Femur (tissue), 1 donor: ENCODE measurements at places on chromosomes 16 and 17.

DNA sequence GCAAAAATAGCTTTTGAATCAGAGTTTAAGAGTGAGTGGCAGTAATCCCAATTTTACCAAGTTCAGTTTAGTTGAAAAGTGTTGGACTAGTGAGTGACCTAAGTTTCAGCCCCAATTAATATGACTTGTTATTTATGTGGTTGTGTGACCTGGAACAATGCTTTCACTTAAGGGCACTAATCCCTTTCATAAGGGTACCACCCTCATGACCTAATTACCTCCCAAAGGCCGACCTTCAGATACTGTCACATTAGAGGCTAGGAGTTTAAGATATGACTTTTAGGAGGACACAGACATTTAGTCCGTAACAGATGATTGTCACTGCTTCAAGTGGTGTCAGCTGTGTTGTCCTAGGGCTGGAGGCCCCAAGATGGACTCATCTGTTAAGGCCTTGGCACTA lies 190.0 kb downstream of the IRX3 start:
- DNase-seq, result no peak

GRCh38 chr17:29667969-29668368 lies 45.3 kb upstream of the CORO6 start:
- DNase-seq, result no peak

GRCh38 chr17:52136166-52136565 lies 22.3 kb downstream of the CA10 start:
- DNase-seq, result no peak

DNA sequence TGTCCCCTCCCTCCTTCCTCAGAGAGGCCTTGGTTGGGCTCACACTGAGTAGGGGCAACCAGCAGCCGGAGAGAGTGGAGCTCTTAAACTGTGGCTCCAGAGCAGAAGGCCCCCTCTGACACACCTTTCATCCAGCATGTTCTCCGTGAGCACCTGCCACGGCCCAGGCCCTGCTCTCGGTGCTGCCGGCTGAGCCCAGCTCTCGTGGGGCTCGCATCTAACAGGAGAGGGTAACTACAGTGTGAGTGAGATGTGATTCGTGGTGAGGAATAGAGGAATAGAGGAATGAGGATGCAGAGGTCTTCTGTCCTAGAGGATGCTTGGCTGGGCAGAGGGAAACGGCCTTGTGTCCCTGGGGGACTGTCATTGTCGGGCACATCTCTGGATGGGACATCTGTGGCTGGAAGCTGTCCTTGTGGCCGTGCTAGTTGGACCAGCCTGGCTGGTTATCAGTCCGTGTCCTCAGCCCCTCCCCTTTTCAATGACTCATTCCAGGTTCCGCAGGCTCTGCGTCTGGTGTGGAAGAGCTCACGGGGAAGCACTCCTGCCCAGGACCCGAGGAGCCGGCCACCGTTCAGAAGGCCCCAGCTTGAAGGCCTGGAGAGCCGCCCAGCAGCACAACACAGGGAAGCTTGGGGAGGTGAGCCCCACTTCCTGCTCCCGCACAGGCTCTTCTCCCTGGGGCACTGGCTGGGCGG lies 11.9 kb upstream of the DNASE1 start:
- no peak for DNase-seq

DNA sequence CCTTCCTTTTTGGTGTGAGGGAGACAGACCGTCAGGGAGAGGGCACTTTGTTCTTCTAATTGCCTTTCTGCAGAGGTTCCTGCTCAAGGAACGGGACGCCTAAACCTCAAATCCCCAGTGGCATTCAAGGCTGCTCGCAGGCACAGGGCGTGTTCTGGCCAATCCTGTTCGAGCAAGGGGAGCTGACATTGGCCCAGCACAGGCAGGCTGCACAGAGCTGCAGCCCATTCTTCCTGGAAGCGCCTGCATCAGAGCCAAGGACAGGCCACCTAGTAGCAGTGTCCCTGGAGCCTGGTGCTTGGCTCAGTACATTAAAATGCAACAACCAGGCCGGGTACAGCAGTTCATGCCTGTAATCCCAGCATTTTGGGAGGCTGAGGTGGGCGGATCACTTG lies 72.2 kb upstream of the CREBBP start:
- peak; percentile 90 for DNase-seq

DNA sequence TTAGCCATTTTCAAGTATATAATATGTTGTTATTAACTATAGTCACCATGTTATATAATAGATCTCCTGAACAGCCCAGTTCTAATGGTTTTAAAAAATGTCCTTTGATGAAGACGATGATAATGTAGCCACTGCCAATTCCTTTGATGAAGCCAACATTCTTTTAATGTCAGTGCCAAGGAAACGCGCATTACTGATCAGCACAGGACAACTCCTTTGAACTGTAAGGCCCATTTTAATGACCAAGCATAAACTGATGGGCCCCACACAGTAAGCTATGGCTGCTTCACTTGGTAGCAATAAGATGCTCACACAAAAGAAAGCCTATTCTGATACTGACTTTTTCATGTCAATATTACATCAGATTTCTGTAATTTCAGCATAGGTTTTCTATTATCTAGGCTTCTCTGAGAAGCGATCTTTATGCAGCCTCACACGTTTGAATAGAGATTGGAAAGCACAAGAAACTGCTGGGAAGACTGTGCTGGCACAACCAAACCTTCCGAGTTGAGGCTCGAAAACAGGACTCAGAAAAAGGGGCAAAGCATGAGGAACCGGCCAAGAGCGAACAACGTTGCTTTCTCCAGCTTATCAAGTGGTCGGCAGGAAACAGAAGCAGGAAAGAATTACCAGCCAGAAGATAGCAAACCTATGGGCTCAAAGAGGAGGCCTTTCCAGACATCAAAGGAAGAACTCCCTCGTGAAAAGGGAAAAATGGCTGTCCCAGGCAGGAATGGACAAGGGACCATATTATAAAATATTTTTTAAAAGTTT lies 19.4 kb downstream of the ERN1 start:
- no peak for DNase-seq

DNA sequence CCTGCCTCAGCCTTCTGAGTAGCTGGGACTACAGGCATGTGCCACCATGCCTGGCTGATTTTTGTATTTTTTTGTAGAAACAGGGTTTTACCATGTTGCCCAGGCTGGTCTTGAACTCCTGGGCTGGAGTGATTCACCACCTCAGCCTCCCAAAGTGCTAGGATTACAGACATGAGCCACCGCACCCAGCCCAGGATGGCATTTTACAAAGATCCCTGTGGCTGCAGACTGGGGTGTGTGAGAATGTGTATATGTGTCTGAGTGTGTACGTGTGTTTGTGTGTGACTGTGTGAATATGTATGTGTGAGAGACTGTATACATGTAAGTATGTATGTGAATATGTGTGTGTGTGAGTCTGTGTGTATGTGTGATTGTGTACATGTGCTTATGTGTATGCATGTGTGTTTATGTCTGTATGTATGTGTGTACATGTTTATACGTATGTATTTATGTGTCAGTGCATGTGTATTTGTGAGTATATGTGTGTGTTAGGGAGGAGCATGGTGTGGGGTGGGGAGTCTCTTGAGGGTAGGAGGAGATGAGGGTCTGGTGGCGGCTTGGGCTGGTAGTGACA lies 17.0 kb downstream of the RPTOR start:
- DNase-seq, result no peak

GRCh38 chr16:86558355-86559193 lies 3.5 kb upstream of the MTHFSD start:
- DNase-seq, result no peak

DNA sequence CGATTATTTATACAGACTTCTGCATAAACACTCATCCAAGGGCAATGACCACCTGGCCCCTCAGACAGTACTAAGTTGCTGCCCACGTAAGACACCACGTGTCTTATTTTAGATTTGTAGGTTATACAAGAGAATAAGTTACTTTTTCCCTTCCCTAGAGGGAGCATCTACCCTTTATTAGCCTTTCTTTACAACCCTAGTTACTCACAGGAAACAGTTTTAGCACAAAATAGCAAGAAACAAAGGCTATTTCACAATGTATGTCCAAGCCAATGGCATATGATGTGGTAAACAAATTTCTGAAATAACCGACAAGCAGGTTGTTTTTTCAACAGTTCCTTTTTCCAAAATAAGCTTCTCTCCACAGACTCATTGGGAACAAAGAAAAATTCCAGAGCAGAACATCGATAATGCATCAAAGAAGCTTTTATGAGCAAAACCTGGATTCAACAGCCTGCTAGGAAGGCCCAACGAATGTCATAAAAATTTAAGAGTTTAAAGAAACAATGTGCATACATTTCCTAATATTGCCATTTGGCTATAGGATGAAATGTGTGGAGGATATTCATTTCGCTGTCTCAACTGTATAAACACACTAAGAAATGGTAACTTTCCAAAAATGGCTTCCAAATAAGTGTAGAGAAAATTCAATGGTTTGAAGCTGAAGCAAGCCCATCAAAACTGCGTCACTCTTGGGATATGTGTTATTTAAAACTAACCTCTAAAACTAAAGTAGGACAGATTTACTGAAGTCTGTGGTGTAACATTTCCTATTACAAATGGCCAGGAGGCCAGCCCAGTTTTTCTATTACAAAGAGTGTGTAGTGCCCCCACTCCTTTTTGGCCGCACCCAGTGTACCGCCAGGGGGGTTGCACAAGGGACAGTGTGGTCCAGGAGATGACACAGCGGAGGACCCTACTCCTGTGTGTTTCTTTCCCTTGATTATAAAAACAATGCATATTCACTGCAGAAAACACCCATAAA lies 50.4 kb upstream of the ERN1 start:
- peak; percentile 38 for DNase-seq

DNA sequence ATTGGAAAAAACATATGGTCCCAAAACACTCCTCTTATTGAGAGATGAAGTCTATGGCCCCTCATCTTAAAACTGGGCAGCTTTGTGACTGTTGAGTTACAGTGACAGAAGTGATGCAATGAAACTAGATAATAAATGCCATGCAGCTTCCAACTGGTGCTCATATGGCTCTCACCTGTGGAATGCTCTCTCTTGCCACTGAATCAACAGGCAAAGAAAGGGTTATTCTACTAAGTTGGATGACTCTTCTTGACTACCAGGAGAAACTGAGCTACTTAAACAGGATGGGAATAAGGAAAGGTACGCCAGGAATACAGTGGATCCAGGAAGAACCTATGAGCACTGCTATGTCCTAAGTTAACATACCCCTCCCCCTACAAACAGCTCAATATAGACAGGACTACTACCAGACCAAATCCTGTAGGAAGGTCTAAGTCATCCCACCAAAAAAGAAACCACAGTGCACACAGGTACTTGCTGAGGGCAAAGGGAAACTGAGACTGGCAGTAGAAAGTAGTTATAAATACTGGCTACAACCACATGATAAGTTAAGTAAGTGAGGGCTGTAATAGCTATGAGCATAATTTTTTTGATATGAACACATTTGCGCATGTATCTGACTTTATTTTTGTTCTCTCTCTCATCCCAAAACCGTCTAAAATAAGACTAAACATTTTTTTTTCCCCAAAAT lies 398.5 kb downstream of the ZFHX3 start:
- no peak for DNase-seq

GRCh38 chr17:67379251-67379630 lies 2.2 kb downstream of the PITPNC1 start:
- no peak for DNase-seq

- DNase-seq, result no peak
Measured at GRCh38 chr17:51103451-51103850, 17.2 kb downstream of the SPAG9 start.

- DNase-seq, result no peak
Measured at GRCh38 chr17:80526116-80526910, 18.3 kb upstream of the RPTOR start.

- DNase-seq, result peak; percentile 31
Measured at GRCh38 chr17:83068641-83069570, 10.5 kb upstream of the METRNL start.

- DNase-seq, result no peak
Measured at GRCh38 chr17:73546114-73546513, 98.1 kb downstream of the SDK2 start.

GRCh38 chr17:69424287-69425041 lies 10.0 kb downstream of the MAP2K6 start:
- DNase-seq, result no peak

DNA sequence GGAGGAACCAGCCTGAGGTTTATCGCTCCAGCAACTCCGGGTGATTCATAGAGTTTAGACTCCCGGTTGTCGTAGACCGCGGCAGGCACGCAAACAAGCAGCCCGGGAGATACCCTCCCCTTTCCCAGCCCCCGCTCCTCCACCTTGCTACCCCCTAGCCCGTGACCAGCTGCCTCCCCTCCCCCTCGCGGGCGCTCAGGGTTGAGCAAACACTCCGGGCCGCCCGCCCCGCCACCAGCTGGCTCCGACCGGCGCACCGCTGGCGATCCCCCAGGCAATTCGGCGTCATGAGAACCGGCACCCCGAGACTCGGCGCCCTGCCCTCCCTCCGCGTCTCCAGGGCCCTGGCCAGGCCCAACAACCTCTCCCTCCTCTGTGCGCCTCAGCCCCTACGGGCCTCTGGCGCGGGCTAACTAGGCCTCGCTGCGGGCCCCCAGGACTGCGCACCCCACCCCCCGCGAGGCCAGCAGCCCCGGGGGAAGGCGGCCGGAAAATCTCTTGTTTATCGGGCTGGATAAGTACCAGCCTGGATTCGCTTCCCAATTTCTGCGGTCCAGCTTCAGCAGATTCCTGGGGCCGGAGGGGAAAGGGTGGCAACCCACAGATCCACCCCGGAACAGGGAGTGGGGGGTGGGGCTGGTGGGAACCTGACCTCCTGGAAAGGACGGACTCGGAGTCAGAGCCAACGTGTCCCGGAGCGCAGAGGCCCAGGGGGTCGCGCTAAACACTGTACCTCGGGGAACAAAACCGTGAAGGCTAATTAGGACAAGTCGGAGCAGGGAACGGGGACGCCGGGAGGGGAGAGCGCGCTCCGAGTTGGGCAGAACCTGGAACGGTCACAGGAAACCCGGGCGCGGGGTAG lies 951 bp upstream of the GPRC5C start:
- peak; percentile 82 for DNase-seq

DNA sequence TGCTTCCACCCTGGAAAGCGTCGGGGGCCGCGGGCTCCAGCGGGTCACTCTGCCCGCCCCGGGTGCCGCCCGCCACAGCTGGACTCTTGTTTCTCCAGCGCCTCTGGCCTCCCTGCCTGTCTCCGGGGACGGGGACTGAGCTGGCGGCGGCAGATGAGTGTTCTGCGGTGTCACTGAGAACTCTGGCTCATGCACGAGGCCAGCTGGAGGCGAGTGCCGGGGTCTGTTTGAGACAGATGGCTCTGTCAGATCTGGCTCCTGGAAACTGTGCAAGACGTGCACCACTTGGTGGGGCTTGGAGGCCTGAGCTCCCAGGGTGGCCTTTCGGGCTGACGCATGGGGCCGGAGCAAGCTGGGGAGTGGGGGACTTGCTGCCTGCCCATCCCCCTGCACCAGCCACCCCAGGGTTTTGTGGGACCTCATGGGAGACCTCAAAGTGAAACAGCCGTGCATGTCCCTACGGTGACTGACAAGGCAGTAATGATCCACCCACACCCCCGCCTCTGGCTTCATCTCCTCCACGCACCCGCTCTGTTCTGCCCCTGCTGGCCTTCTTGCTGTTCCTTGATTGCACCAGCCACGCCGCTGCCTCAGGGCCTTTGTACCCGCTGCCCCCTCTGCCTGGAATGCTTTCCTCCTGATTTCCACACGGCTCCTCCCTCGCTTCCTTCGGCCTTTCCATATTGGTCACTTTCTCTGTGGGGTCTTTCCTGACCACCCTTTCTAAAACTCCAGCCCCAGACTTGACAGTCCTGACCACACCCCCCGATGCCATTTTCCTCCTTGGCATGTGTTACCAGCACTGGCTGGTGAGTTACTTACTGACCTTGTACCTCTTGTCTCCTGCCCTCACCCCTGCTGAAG lies 174.9 kb upstream of the CIBAR2 start:
- DNase-seq, result peak; percentile 79
